ENCODE measurements at places on chromosomes 5 and 9.

DNA sequence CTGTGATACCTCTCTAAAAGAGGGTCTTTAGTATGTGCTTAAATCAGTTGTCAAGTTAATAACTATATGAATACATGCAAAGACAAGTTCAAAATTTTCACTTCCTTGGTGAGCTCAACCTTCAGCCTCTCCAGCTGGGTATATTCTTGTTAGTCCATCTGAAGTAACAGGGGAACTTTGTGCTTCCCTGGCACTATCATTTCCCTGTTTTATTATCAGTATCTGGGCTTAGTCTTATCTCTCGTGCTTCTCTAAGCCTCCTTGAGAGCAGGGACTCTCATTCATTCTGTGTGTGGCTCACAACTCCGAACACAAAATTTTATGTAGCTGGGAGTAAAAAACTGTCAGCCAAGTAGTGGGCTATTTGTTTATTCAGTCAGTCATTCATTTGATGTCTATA lies 175.9 kb upstream of the MAP3K1 start:
- no peak for DNase-seq

DNA sequence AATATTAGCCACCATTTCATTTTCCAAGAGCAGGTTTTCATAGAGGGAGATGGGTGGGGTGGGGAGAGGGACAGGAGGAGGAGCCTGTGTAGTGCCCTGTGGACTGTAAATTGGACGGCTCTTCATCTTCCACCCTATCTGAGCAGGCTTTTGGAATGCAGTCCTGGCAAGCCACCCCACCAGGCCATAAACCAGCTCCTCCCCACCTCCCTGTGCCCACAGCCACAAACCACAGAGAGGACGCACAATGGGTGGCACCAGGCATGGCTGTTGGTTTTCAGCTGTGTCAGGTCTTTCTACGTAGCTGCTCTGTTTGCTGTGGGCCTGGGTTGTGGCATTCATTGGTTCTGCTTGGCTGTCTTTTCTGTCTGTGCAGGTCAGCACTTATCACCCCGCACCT lies 58.0 kb downstream of the PLAC8L1 start:
- no peak for DNase-seq

DNA sequence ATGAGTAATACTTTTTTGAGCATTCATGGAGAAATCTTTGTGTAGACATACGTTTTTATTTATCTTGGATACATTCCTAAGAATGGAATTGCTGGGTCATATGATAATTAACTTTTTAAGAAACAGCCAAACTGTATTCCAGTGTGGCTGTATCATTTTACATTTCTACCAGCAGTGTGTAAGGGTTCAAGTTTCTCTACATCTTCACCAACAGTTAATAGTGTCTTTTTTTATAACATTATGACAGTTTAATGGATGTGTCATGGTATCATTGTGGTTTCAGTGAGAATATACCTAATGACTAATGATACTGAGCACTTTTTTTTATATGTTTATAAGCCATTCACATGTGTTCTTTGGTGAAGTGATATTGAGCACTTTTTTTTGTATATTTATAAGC lies 52.4 kb downstream of the NIPBL start:
- no peak for DNase-seq

DNA sequence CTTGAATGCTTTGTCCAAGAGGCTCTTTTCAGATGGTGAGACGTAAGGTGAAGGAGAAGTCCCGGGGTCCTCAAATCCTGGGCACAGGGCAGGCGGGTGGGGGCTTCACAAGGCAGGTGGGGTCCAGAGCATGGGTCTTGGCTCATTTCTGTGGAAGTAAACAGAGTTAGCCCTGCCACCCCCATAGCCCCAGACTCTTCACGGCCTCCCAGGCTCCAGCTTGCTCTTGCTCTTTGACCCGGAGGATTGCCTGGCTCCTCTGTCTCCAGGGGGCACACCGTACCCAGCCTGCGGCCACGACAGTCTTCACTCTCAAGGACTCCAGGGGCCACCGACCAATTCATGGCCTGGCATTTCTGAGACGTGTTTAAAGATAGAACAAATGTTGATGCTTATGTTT lies 28.8 kb upstream of the POMT1 start:
- no peak for DNase-seq

DNA sequence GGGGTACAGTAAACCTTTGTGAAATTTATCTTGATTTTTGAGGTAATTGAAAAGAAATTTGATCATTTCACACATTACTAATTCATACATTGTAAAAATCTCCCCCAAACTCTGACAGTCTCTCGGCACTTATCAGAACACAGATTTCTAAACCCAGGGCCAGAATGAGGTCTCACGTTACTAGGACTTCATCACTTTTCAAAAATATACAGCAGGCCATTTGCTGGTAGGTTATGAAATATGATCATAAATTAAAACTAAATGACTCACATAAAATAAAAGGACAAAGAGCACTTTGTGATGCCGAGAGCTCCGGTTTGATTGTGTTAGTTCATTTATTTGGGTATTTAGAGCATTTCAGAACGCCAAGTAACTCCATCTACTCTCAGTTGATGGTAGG lies 17.0 kb downstream of the MSX2 start:
- DNase-seq, result no peak

Data from cerebellar nuclear complex (tissue), 1 donor.